Hindlimb muscle (tissue), 1 donor: ENCODE measurements at places on chromosomes 16 and 17. TPM values are rescaled to one million over a fixed set of nuclear protein-coding genes. Genes with fewer than 3 reads are reported as not detected.

Gene BAIAP3
- polyA plus RNA-seq: 0.72 TPM

Gene PVALEF
- 3.0 TPM for polyA plus RNA-seq

Gene DPEP1
- 0.39 TPM for polyA plus RNA-seq

Gene GDPD1
- polyA plus RNA-seq: 1.8 TPM
